ENCODE measurements at places on chromosomes 6 and 20.

DNA sequence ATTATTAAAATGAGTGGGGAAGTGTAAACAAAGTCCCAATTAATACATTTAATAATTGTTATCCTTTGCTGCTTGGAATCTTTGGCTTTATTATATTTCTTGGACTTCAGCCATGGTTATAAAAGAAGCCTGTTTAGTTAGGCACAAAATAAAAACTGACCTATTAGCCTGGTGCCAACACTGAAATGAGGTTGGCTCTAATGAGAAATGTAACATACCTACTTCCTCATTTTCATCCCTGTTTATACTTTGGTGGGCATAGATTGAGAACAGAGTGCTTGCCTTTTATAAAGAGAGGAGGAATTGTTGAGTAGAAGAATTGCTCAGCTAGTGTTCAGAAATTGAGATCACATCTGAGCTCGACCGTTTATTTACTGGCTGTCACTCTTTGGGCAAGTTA is 471.3 kb downstream of the UTRN start:
- DNase-seq = no peak

- no peak for DNase-seq
Measured at GRCh38 chr20:4904127-4904860, 97.0 kb downstream of the SLC23A2 start.

GRCh38 chr6:51962354-51962753 is 125.1 kb downstream of the PKHD1 start:
- no peak for DNase-seq

DNA sequence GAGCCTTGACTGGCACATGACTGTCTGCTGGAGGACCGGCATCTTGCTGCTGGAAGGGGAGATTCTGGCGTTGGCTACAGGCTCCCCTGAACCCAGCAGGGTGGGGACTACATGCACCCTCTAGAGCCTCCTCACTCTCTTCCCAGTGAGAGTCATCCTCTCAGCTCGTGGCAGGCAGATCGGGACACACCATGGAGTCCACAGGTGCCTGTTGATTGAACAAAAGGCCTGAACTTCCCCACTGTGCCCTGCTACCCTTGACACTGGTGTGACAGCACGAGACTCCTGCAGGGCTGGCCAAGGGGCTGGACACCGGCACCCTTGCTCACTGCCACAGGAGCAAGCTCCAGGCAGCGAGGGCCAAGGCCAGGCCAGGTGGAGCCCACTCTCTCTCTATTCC is 8.2 kb downstream of the FRMD1 start:
- no peak for DNase-seq

DNA sequence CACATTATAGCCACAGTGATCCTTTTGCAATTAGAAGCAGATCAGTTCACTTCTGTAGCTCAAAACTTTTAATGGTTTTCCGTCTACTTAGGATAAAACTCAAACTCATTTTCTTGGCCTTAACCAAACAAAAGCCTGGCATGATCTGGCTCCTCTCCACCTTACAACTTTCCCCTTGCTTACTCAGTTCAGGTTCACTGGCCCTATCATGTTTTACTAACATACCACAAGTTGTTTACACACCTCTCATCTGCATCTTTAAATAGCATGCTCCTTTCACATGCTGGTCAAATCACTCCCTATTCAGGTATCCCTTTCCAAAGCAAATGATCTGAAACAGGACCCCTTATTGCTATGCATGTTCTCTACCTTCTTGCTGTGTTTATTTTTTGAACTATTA is 191.4 kb upstream of the FAM83B start:
- no peak for DNase-seq

DNA sequence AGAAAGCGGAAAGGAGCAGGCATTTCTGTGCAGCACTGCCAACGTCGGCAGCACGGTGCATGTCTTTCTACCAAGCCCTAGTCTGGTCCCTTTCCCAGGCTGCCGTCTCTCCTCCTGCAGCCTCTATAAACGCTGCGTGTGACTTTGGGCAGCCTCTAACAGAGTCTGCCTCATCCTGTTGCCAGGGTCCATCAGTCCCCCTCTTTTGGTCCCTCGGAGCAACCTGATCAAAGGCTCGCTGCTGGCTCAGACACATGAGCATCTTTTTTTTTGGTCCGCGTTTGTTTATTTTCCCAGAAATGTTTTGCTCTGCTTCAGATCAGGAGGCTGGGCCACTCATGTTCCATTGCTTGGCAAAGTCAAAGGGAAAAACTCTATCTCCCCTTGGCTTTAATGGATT is 166.8 kb upstream of the CST7 start:
- DNase-seq = peak; percentile 38

- DNase-seq = no peak
Measured at GRCh38 chr6:149820506-149820905, 43.7 kb downstream of the LRP11 start.

DNA sequence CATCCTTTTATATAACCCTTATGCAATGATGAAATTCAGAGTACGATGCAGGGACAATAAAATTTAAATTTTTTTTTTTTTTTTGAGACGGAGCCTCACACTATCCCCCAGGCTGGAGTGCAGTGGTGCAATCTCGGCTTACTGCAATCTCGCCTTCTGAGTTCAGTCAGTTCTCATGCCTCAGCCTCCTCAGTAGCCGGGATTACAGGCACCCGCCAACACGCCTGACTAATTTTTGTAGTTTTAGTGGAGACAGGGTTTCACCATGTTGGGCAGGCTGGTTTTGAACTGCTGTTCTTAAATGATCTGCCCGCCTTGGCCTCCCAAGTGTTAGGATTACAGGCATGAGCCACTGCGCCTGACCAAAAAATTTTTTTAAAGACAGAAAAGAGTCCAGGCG is 15.2 kb downstream of the MTO1 start:
- DNase-seq = no peak

DNA sequence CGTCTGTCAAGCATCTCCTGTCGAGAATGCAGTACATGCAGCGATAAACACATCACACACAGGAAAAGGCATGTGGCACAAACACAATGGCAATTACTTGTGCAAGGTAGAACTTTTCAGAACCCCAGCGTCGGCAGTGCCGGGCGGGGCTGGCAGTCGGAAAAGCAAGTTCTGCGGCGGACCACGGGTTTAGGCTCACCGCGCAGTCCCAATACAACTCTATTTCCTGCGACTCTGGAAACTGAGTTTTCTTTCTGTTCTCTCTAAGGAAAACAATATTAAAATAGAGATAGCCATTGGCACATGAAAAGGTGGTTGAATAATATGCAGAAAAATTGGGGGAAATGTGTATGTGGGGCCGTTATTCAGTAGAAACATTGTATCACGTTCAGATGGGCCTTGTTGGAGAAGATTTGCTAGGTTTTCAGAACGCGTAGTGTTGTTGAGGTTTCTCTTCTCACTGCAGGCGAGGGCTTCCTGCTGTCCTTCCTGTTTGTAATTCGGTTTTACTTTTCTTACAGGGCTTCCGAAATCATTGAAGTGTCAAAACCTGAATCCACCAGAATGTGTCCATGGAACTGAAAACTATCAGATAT is 369.5 kb downstream of the THBS2 start:
- no peak for DNase-seq

- no peak for DNase-seq
Measured at GRCh38 chr20:34232494-34233087, 8.6 kb upstream of the ASIP start.

DNA sequence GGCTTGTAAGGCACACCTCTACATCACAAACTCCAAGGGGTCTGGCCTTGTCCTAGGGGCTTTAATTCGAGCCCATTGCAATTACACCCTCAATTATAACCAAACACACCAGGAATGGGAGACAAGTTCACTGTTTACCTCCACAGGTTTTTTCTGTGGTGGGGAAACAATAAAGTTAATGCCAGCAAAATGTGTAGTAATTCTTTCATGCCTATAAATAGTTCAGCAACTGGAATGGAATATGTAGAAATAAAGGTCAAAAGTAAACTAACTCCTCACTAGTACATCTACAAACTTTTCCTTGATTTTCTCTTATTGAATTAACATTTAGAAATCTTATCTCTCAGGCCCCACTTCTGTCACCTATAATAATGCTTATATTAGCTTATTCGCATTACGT is 27.1 kb upstream of the RIPK1 start:
- DNase-seq = no peak

DNA sequence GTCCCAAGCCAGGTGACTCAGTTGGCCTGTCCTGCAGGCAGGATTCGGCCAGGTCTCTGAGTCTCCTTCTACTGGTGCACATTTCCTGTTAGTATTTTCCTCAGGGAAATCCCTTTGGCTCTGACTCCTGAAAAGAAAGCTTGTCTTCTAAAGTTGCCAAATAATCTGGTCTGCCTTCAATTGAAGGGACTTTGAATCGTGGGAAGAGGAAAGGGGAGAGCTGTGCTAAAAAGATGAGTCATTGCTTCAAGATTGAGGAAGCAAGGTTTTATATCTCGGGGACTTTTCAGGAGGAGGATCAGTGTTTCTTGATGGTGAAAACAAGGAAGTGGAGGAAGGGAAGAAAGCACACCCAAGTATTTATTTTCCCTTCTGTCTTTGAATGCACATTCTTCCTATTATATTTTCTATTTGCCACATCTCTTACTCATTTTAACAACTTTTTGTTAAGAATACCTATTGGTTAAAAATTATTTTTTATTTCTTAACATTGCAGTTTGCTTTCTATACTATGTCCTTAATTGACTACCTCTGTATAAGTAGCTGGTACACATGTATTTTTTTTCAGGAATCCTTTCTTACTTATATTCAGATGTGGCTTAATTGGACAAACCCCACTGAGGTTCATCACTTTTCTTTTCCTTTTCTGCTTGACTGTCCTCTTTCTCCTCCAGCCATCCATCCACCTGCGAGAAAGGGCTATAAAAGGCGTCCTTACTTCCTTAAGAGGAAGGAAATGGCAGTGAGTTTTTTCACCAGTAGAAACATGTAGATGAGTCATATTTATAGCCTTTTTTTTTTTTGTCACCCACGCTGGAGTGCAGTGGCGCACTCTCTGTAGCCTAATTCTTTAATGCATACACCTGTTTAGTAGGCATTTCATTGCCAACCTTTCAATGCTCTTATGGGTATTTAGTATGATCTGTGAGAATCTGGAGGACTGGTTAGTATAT is 15.0 kb upstream of the IFNGR1 start:
- no peak for DNase-seq

DNA sequence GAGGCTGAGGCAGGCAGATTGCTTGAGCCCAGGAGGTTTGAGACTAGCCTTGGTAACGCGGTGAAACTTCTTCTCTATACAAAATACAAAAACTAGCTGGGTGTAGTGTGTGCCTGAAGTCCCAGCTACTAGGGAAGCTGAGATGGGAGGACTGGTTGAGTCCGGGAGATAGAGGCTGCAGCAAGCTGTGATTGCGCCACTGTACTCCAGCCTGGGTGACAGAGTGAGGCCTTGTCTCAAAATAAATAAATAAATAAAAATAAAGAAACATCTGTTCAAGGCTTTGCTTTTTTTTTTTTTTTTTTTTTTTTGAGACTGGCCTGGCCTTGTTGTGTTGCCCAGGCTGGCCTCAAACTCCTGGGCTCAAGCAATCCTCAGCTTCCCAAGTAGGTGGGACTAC is 23.7 kb upstream of the SLC23A2 start:
- no peak for DNase-seq

DNA sequence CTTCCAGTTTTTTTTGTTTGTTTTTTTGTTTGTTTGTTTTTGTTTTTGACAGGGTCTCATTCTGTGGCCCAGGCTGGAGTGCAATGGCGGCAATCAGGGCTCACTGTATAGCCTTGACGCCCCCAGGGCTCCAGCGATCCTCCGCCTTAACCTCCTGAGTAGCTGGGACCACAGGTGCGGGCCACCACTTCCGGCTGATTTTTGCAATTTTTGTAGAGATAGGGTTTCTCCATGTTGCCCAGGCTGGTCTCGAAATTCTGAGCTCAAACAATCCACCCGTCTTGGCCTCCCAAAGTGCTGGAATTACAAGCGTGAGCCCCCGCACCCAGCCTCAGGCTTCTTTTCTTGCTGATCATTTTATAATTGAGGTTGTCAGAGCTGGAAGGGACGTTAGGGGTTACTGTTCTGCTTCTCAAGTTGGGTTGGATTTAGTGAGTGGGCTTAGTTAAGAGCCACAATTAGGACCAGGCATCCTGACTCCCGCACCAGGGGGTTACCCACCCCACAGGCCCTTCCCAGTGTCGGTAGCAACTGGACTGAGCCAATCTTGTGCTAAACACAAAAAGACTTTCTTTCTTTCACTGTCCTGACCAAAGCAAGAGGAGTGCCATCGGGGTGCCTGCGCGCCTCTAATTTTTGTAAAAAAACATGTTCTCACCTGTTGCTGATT is 13.1 kb upstream of the ZSCAN9 start:
- no peak for DNase-seq

DNA sequence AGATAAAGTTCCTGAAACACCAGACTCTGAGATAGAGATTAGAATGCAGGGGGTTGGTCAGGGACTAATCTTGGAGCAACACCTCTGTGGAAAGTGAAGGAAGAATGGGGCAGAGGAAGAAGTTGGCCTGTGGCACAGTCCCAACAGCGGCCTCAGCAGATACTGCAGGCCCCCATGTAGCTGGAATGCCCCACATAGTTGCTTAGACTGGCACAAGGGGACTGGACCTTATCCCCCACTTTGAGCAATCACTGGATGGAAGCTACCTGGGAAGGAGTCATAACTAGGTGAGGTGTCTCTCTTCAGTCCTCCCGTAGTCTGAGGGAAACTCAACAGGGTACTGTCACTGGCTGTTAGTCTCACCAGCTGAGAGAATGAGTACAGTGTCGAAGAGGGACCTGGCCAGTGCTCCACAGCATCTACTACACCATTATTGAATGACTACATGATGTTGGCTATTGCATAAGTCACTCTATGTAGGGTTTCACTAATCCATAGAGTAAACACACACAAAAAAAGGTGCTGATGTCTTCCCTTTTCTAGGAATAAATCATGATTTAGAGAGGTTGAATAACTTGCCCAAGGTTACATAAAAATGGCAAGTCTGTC is 47.5 kb downstream of the ADGRG6 start:
- DNase-seq = no peak

DNA sequence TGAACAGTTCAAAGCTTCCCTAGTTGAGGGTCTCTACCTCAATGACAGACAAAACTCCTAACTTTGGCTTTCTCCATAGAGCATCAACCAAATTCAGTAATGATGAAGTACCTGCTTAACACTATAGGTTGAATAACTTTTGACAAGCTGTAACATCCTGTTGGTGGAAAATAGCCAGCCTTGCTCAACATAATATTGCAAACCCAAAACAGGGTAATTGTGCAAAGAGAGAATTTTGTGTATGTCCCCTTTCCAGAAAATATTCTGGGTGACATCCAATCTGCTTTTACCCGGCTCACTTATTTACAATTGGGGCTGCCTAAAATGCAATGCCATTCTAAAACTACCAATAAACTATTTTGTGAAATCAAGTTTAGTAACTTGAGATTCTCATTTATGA is 72.8 kb downstream of the ATXN1 start:
- no peak for DNase-seq

DNA sequence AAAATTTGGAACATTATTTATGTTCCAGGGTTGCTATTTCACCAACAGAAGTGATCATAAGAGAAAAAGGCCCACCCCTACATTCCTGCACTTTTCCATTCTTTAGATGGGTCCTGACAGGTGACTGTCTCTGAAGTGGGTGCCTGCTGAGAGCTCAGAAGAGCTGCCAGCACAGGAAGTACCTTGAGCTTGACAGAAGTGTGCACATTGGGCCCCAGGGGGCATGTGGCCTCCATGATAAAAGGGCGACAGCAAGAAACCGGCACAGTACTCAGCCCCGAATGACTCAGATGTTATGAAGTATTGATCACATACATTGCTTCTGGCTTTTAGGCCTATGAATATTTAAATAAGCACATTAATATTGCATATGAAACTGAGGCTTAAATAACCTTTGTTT is 150.4 kb downstream of the PCSK2 start:
- DNase-seq = no peak

GRCh38 chr6:41209547-41210320 is 8.8 kb upstream of the TREML2 start:
- DNase-seq = no peak

GRCh38 chr20:24362080-24362479 is 107.3 kb upstream of the SYNDIG1 start:
- no peak for DNase-seq
